GM12878 (cell line): ENCODE measurements at places on chromosomes 13 and 19. TPM values are rescaled to one million over a fixed set of nuclear protein-coding genes. Genes with fewer than 3 reads are reported as not detected.
A peak's percentile ranks its signal among the peaks of the same experiment; 100 is the strongest.

GRCh38 chr13:65763811-65764210, 1466.3 kb downstream of the PCDH9 start:
- H3K4me1 ChIP-seq = no peaks in the 10 kb centered on the region
- H3K27ac ChIP-seq = no peak overlapping the region
- no peak for DNase-seq
- H3K36me3 ChIP-seq = no peaks in the 10 kb centered on the region
- no peaks in the 10 kb centered on the region for H3K27me3 ChIP-seq

Gene ZNF345
- total RNA-seq = 1.5 and 1.8 TPM in 2 replicates

GRCh38 chr19:2197270-2197669, 33.5 kb downstream of the DOT1L start:
- DNase-seq = no peak
- H3K27ac ChIP-seq = no peak overlapping the region
- H3K27me3 ChIP-seq = no peaks in the 10 kb centered on the region
- no peaks in the 10 kb centered on the region for H3K4me1 ChIP-seq
- no peak overlapping the region for H3K4me3 ChIP-seq

Gene DNASE2
- total RNA-seq = 21.4 and 22.6 TPM in 2 replicates

Gene IGSF23
- not detected in 2 replicates for total RNA-seq

DNA sequence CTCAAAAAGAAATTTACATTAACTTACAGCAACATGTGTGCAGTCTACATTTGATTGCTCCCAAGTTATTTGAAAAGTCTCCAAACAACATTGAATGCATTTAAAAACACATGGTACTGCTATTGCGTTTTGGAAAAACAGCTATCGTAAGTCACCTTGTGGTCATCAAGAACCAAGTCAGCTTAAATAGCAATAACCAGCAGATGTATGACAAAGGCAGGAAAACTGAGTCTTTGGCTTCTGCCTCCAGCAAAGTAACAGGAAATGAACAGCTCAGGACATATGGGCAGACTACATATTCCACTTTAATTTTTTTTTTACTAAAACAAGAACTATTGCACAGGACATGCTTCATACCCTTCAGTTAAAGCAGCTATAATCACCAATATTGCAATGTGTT, 580.6 kb upstream of the SPRY2 start:
- H3K36me3 ChIP-seq = no peaks in the 10 kb centered on the region
- H3K4me1 ChIP-seq = no peaks in the 10 kb centered on the region
- H3K4me3 ChIP-seq = no peak overlapping the region

DNA sequence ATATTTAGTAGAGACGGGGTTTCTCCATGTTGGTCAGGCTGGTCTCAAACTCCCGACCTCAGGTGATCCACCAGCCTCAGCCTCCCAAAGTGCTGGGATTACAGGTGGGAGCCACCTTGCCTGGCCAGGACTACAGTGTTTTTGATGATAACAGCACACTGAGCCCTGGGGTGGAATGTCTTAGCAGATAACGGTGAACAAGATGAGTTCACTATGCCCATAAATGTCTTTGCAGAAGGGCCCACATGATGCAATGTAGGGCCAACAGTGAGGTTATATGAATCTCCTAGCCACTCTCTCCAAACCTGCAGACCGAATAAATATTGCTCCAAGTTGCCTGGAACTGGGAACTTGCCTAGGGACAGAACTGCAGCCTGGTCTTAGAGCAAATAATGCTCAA, 235.1 kb downstream of the COG6 start:
- H3K27ac ChIP-seq = no peak overlapping the region
- H3K4me1 ChIP-seq = no peaks in the 10 kb centered on the region
- no peaks in the 10 kb centered on the region; the same call in 1 of the 2 replicates for H3K27me3 ChIP-seq

DNA sequence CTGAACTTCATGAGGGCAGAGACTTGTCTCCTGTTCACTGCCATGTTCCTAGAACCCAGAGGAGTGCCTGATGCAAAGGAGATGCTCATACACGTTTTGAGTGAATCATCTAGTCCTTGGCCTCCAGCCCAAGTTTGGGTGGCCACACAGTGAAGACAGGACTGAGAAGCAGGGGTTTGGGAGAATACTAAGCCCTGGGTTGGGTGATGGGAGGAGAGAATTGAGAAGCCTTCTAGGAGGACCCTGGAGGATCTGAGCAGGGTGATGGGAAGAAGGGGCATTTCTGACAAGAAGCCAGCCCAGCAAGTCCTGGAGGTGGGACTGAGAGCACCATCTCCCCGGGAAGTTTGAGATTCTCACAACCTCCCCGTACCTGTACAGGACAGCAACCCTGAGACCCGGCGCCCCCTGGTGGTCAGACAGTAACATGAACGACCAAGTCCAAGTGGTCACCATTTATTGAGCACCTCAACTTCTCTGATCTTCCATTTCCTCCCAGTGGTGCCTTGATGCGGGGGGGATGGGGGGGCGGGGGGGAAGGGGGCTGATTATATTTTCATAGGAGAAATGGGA, 11.0 kb downstream of the CTU1 start:
- H3K4me3 ChIP-seq = no peak overlapping the region
- H3K27ac ChIP-seq = no peak overlapping the region
- no peaks in the 10 kb centered on the region; the same call in 1 of the 2 replicates for H3K4me1 ChIP-seq
- no peaks in the 10 kb centered on the region for H3K27me3 ChIP-seq
- no peak for DNase-seq
- H3K36me3 ChIP-seq = peaks cover 6% of the 10 kb centered on the region

DNA sequence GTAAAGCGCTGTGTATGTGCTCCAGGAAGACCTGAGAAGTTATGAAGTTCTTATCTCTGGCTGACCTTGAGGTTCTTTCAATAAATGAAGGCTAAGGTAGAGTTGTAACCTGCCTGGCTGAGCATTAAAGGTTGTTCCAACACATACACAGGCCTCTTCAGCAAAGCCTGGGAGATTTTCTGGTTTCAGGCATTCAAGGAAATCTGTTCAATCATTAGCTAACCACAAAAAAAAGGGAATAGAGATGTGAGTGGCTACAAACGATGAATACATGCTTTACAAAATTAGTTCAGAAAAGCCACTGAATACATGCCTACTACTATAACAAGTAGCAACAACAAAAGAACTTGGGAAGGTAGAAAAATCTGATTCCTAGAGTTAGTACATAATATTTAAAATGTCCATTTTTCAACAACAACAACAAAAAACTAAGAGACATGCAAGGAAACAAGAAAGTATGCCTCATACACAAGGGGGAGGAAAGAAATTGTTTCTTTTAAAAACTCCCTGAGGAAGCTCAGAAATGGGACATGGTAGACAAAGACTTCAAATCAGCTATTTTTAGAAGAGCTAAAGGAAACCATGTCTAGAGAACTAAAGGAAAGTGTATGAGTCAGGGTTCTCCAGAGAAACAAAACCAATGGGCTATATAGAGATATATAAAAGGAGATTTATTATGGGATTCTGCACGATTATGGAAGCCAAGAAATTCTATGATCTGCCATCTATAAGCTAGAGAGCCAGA, 191.5 kb upstream of the IPO5 start:
- DNase-seq = no peak
- no peaks in the 10 kb centered on the region for H3K4me1 ChIP-seq
- H3K27me3 ChIP-seq = no peaks in the 10 kb centered on the region
- no peaks in the 10 kb centered on the region for H3K36me3 ChIP-seq
- no peak overlapping the region for H3K4me3 ChIP-seq

DNA sequence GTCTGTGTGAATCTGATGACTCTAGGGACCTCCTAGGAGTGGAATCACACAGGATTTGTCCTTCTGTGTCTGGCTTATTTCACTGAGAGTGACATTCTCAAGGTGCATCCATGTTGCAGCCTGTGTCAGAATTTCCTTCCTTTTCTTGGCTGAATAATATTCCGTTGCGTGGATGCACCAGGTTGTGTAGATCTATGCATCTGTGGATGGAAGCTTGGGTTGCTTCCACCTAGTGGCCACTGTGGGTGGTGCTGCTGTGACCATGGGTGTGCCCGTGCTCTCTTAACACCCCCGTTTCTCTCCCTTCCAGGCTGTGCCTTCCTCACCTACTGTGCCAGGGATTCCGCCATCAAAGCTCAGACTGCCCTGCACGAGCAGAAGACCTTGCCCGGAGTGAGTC, 26.2 kb downstream of the CELF5 start:
- no peaks in the 10 kb centered on the region for H3K27me3 ChIP-seq
- H3K36me3 ChIP-seq = no peaks in the 10 kb centered on the region
- H3K4me1 ChIP-seq = no peaks in the 10 kb centered on the region
- no peak for DNase-seq
- H3K4me3 ChIP-seq = no peak overlapping the region

Gene CEACAM4
- total RNA-seq = not detected in 2 replicates

GRCh38 chr13:50152224-50152623, 137.0 kb downstream of the KCNRG start:
- H3K4me1 ChIP-seq = peaks cover 6% of the 10 kb centered on the region; the same call in 1 of the 2 replicates
- no peaks in the 10 kb centered on the region for H3K36me3 ChIP-seq
- no peak for DNase-seq
- no peak overlapping the region for H3K4me3 ChIP-seq
- no peak overlapping the region for H3K27ac ChIP-seq

Gene ZNF763
- total RNA-seq = 0.66 and 1.0 TPM in 2 replicates

Gene MBD3L2
- total RNA-seq = not detected in 2 replicates

DNA sequence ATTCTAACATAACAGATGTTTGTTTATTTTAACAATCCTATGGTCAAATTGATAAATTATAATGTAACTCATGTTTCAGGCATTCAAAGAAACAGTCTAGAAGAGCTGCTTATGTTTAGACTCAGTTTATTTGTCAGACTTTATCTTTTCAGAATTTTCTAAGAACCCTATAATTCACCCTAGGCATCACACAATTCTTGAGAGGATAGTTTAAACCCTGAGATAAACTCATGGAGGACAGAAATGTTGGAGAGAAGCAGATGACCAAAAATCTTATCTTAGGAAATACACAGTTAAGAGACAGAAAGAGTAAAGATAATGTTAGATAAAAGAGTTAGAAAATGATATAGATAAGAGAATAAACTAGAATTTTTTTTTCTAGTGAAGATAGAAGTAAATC, 1185.7 kb upstream of the SLC10A2 start:
- no peak overlapping the region for H3K4me3 ChIP-seq
- H3K27me3 ChIP-seq = no peaks in the 10 kb centered on the region
- DNase-seq = no peak
- no peaks in the 10 kb centered on the region for H3K4me1 ChIP-seq
- no peak overlapping the region for H3K27ac ChIP-seq
- no peaks in the 10 kb centered on the region for H3K36me3 ChIP-seq

Gene EDNRB
- not detected in 2 replicates for total RNA-seq

DNA sequence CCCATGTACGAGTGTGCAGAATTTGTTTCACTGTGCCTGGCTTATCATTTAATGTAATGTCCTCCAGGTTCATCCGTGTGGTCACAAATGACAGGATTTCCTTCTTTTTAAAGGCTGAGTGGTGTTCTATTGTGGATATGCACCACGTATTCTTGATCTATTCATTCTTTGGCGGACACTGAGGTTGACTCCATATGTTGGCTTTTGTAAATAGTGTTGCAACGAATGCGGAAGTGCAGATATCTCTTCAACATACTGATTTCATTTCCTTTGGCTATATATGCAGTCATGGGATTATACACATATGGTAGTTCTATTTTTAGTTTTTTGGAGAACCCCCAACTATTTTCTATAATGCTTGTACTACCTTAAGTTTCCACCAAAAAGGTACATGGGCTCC, 13.0 kb downstream of the OR7A5 start:
- H3K36me3 ChIP-seq = no peaks in the 10 kb centered on the region
- no peaks in the 10 kb centered on the region for H3K27me3 ChIP-seq
- H3K4me3 ChIP-seq = no peak overlapping the region

Gene LGALS14
- 4.9 and 6.6 TPM in 2 replicates for total RNA-seq

DNA sequence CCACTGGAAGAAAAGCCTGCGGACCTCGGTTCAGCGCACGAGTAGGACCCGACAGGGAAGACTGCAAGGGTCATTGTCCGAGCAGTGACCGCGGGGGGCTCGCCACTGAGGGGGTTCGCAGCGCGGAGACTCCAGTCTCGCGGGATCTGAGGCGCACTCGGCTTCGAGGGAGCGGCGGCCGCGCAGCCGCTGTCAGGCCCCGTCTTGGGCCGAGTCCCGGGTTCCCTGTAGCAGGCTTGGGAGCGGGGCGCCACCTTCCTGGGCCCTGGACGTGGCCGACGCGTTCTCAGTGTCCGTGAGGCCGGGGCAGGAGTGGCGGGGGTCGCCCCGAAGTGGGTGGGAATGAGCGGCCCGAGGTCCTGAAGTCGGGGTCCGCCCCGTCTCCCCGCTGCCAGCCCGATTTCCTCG, 474 bp upstream of the FAM174C start:
- no peaks in the 10 kb centered on the region for H3K27me3 ChIP-seq
- peak overlapping the region; percentile 97 for H3K27ac ChIP-seq
- H3K36me3 ChIP-seq = peaks cover 41% of the 10 kb centered on the region

GRCh38 chr19:28831462-28831861, 381.5 kb downstream of the UQCRFS1 start:
- no peak overlapping the region for H3K27ac ChIP-seq
- H3K27me3 ChIP-seq = no peaks in the 10 kb centered on the region
- DNase-seq = no peak
- H3K4me3 ChIP-seq = no peak overlapping the region
- no peaks in the 10 kb centered on the region for H3K36me3 ChIP-seq

Gene WDR88
- total RNA-seq = not detected in 2 replicates

DNA sequence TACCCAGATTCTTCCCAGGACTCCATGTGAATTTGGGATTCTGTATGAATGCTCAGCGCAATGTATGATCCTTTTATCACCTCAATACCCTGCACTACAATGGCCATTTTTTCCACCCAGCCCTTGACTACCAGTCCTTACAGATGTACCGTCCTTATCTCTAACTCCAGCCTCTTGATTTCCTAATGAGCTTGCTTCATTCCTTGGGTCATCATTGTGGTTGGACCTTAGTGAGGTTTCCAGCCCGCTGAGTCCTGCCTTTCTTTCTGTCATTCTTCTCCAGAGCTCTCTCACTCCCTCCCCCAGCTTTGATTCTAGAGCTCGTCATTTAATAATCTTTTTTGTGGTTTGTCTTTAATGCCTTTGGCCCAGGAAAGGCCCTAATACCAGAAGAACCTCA, 438.5 kb downstream of the ZNF536 start:
- no peaks in the 10 kb centered on the region for H3K27me3 ChIP-seq
- no peaks in the 10 kb centered on the region for H3K36me3 ChIP-seq
- no peak overlapping the region for H3K27ac ChIP-seq
- DNase-seq = no peak

Gene CEACAM16
- total RNA-seq = not detected in 2 replicates

Gene ZNF829
- total RNA-seq = 0.23 and 0.32 TPM in 2 replicates

DNA sequence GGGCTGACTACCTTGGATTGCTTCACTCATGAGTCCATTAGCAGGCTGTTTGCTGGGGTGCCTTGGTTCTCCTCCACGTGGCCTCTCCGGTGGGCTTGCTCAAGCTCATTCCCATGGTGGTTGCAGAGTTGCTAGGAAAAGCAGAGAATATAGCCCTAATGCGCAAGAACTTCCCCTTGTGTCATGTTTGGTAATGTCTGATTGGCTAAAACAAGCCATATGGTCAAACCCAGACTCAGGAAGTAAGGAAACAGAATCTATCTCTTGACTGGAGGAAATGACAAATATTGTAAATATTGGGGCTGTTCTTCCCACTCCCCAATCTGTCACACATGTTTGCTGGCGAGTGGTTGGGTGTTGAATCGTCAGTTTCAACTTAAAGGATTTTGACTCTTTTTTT, 12.1 kb downstream of the NFILZ start:
- no peak for DNase-seq
- H3K36me3 ChIP-seq = no peaks in the 10 kb centered on the region
- H3K27me3 ChIP-seq = no peaks in the 10 kb centered on the region
